ENCODE measurements at places on chromosomes 3 and 15.

DNA sequence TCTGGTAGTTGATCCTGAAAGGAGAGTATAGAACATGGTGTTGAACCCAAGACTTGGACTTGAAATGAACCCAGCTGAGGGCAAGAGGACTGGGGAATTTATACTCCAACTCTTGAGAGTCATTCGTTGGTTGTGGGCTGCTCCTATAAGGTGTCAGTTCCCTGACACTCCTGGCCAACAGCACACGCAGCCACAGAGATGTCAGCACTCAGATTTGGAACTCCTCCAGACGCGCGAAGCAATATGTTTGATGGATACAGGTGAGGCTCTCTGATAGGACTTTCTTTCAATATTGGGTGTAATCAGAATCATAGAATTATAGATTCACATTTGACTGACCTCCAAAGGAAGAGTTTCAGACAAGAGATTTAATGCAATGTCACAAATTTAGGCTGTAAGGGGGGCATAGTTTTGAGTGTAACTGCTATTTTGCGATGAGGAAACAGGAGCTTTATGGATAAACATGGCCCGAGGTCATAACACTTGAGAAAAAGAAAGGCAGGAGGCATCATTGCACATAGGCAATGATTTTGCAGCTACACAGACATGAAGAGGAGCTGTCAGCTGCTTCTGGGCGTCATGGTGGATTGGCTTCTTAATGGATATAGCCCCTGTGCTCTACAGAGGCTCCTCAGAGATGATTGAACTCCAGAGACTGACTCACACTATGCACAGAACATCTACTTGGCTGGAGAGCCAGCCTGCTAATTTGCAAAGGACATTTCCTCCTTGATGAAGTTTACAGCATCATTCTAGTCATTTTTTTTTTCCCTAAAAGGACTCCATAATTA is 569.2 kb upstream of the RGMA start:
- no peak for DNase-seq

DNA sequence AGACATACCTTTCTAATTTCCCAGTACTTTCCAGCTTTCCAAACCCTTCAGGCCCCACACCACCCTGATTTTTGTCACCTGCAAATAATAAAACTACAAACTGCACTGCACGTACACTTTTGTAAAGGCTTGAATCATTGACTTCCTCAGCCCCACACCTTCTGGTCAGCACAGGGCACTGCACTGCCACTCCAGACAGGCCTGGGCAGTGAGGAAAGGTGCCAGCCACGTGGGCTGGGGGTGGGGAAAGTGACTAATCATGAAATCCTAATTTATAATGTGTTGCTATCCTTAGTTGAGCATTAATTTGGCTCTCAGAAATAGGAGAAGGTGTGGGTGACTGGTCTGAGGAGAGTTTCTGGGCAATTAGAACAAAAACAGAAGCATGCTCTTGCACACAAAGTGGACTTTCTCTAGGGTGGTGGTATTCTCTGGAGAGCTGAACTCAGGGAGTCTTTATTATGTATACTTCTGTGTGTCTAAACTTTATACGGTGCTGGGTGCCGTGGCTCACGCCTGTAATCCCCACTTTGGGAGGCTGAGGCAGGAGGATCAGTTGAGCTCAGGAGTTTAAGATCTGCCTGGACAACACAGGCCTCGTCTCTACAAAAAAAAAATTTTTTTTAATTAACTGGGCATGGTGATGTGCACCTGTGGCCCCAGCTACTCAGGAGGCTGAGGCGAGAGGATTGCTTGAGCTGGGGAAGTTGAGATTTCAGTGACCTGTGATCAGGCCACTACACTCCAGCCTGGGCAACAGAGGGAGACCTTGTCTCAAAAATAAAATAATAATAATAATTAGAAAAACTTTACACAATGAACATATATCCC is 58.2 kb upstream of the FLNB start:
- DNase-seq: no peak

- DNase-seq: no peak
These were observed 103.5 kb upstream of the RPL32 start for GRCh38 chr3:12944849-12945248.

DNA sequence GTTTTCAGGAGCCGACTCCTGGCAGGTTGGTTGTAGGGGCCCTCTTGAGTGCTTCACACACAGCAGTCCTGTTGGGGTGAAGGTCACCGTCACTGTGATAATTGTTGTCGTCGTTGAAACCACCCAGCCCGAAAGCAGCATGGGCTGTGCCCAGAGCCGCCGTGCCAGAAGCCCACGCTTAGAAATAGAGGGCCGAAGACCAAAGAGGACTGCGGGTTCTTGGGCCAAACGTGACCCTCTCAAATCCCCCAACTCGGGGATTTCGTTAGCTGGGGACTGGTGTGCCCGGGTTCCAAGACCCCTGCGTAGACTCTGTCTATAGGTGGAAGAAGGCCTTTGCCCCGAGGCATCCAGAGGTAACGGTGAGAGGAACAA is 7.5 kb upstream of the ADAMTS17 start:
- DNase-seq: no peak

GRCh38 chr15:24017470-24017869 is 330.4 kb upstream of the NDN start:
- DNase-seq: no peak

GRCh38 chr15:35546511-35547381 is 781 bp upstream of the DPH6 start:
- DNase-seq: no peak

DNA sequence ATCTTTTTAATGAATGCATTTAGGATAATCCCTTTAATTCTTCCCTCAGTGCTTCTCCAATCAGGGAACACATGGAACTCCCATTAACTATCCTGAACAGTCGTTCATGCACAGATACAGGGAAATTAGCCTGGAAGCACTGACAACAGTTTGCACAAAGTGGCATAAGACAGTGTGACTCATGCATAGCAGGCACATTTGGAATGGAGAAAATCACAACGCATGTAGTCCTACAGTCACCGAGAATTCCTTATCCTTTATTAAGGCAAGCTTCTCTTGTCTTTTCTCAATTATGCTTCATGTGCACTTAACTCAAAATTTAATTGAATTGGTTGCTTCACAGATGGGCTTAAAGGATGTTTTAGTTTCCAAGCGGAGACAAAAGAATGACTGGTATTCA is 155.0 kb upstream of the CRBN start:
- DNase-seq: no peak

DNA sequence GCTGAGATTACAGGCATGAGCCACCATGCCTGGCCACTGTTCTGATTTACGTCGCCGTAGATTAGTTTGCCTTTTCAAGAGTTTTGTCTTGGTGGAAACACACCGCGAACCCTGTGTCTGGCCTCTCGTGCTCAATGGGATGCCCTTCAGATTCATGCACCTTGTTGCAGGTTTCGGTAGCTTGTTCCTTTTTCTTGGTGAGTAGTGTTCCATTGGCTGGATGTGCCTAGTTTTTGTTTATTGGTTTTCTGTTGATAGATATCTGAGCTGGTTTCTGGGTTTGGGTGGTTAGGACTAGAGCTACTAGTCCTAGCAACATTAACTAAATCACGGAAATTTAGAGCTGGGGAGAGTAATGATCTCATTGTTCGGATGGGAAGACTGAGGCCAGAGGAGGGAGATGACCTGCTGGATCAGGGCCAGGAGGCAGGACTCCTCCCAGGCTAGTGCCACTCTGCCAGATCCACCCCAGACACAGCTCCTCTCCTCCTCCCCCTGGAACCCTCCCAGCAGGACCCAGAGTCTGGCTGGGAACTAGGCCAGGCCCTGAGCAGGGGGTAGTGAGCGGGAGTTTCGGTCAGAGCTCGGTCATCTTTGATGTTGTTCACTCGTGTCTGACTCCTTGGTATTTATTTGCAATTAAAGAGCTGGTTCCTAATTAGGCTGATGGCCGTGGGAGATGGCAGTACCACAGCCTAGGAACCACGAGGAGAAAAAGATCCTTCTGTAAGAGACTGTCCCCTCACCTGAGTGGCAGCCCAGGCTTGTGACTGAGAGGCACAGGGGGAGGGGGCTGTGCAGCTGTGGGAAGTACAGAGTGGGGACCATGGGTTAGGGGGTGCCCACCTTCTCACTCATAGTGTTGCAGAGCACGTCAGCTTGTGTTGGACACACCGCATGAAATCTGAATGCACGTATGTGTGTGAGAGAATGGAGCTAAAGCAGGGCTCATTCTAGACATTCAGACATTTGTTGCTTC is 73.4 kb downstream of the SMAD6 start:
- DNase-seq: no peak

- no peak for DNase-seq
These were observed 9.4 kb downstream of the GPR156 start for GRCh38 chr3:120275618-120276017.

DNA sequence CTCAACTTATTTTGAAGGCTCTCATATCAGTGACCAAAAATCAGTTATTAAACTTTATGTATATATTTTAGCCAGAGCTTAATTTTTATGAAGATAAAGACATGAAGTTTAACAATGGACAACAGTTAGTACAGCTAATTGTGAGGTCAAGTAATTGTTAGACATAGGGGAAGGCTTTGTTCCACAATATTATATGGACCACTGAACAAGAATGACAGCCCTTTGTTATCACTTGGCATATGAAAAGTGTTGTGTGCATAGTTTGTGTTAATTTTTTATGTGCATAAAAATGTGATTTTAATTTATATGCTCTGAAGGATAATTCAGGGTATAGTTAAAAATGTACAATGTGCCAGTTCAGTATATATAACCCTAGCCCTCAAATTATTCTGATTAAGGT is 12.0 kb downstream of the DNAJC19 start:
- DNase-seq: no peak

GRCh38 chr3:129460572-129460971 is 20.5 kb downstream of the IFT122 start:
- no peak for DNase-seq

DNA sequence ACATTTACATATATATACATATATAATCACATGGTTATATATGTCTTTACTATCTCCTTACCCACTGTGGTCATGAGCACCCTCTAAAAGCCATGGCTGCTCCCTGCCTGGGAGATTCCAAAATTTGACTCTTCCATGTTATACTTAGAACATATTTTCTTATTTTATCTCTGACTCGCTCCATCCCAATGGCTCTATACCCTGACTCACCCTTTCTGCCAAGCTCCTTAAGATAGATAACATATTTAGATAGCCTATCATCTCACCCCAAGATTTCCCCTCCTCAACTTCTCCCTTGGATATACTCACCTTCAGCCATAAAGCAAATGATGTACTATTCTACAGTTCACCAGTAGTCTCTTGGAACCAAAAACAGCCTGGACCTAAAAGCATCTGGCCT is 65.1 kb downstream of the CD200R1L start:
- no peak for DNase-seq

DNA sequence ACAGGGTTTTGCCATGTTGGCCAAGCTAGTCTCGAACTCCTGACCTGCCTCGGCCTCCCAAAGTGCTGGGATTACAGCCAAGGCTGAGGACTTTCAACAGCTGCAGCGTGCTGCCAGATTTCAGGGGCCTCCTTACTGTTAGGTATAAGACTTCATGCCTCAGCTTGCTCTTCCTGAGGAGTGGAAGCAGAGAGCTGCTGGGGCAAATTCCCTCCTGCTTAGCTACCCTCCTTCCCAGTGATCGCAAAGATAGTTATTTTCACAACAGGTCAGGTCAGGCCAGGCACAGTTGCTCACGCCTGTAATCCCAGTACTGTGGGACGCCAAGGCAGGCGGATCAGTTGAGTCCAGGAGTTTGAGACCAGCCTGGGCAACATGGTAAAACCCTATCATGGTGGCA is 2.6 kb upstream of the CPNE9 start:
- DNase-seq: no peak

DNA sequence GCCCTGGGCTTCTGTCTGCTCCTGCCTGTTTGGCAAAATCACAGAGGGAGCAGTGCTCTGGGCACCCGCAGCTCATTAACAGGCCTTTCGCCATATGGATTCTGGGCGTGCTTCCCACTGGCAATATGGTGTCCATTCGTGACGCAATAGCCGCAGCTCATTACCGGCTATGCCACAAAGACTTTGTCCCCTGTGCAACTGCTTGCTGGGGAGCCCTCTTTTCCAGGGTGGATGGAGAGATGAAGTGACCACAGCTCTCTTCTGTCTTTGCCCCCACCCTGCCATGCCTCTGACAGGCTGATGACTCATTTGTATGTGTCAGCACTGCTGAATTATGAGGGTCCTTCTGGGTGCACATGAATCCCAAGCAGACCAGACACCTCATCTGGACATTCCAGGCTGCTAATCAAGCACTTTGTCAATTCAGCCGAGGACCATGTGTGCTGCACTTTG is 214.3 kb upstream of the FEZF2 start:
- DNase-seq: no peak

DNA sequence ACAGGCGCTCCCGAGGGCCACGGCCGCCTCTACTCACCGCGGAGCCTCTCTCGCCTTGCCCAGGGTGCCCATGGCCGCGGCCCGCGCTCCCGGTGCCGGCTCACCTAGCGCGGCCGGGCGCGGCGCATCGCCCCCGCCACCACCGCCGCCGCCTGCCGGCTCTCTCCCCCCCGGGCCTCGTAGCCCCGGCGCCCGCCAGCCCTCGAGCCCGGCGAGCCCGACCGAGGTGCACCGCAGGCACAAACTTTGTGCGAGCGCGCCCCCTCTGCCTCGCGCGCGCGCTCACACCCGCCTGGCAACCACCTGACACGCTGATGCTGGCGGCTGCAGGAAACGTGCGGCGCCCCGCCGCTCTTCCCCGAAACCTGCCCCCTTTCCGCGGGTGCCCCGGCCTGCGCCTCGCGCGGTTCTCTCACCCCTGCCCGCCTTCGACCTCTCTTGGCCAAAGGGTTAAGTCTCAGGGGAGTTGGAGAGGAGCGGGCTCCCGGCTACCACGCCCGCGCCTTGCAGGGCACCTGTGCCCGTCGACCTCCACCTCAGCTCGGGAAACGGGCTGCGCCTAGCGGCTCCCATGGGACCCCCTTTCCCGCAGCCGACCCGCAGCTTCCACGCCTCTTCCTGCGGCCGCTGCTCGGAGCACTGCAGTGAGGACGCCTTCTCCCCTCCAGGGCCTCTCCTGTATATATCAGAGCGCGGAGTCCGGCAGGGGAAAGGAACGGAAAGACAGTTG is at the start of gene RASGRP1:
RASGRP1 (minus strand) TSS at position 258 of the 730 bp plus-strand sequence; CDS start at position 72, 186 bp downstream.
- peak; percentile 88 for DNase-seq

DNA sequence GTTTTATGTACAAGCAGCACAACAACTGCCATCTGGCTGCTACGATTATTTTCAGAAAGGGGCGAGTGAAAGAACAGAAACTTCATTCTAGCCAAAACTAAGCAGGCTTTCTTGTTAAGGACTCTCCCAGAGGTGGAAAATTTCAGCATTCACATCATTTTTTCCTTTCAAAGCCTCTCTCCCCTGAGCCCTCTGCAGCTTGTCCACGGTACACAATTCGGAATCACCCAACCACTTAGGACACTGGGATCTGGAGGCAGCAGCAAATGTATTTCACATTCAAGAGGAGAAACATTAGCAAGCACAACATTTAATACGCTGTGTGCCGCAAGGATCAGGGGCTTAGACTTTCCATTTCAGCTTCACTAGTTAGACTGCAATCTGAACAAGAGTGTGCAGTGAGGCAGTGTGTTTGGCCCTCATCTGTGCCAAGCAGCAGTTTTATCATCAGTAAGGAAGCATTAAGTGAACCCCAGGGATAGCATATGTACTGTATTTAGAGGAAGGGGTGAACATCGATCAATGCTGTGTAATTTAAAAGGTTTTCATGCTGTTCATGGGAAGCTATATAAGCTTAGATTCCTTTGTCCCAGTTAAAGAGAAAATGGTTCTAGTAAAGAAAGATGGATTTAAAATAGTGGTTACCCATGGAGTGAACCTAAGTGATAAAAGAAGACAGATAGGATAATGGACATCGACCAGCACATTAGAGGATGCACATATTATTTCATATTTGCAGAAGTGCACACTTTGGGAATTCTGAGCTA is 504.9 kb downstream of the TBL1XR1 start:
- no peak for DNase-seq

Data from activated CD4-positive, alpha-beta T cell treated with anti-CD3 and anti-CD28 coated beads for 4 hours (primary cell).